ENCODE measurements at places on chromosomes 5 and 9.

GRCh38 chr5:149201121-149201637, 59.9 kb downstream of the ABLIM3 start:
- DNase-seq = no peak

GRCh38 chr9:107008447-107008846, 145.5 kb downstream of the ZNF462 start:
- no peak for DNase-seq

DNA sequence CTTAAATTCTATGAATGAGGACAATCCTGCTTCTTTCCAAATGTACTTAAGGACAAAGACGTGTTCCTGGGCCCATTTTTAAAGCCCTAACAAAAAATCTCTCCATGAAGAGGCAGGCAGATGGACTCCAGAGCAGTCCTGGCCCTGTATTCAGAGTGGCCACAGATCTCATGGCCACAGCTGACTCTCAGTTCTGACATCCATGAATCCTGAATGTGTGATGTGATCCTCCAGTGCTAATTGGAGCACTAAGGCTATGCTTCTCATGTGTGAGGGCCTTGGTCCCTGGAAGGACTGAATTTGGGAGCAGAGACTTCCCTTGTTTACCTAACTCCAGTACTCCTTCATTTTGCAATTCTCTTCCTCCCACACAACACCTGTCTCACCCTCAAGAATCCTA, 373.0 kb downstream of the AGTPBP1 start:
- DNase-seq = no peak

GRCh38 chr5:159786901-159787691, 129.2 kb upstream of the ADRA1B start:
- no peak for DNase-seq

GRCh38 chr9:132114102-132114707, 34.5 kb upstream of the MED27 start:
- peak; percentile 46 for DNase-seq

GRCh38 chr9:14906644-14907359, 3.4 kb downstream of the FREM1 start:
- DNase-seq = no peak

DNA sequence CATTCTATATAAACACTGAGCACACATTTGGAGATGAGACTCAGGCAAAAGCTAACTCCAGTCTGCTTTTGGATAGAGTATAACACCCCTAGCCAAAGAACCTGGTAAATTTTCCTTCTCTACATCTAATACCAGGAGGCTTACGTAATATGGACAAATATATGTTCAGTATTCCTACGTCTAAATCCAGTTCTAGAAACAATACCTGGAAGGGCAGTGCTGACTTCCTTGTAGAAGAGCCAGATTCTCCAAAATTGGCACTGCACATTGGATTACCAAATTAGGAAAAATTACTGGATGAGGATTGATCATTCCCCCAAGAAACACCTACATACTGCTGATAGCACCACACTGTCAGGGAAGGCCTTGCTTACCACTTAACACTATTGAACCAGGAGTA, 247.4 kb downstream of the SAXO1 start:
- DNase-seq = no peak

- DNase-seq = peak; percentile 79
Measured at GRCh38 chr5:73901043-73901442, 275.0 kb downstream of the ARHGEF28 start.

GRCh38 chr5:14424011-14424685, 157.4 kb upstream of the OTULINL start:
- no peak for DNase-seq

GRCh38 chr9:122356627-122357026, 14.2 kb upstream of the PTGS1 start:
- DNase-seq = no peak

DNA sequence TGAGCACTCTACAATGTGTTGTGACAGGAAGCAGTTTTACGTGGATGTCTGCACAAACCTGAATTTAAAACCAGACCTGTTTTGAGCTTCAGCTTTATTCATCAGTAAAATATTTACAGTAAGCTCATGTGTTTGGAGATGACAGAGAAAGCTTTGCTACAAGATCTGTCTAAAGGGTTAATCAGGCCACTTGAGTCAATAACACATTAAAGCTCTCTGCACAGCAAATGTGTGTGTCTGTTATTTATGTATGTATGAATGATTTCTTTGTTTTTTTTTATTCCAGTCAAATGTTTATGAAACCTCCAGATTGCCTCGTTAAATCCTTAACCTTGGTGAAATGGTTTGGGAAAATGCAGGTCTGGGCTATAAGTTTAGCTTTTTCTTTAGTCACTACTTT, 77.3 kb upstream of the SREK1 start:
- DNase-seq = no peak

Data from astrocyte (in vitro differentiated cells and primary cell).